ENCODE measurements at places on chromosomes 12 and 14. TPM values are rescaled to one million over a fixed set of nuclear protein-coding genes. Genes with fewer than 3 reads are reported as not detected.
A peak's percentile ranks its signal among the peaks of the same experiment; 100 is the strongest.

DNA sequence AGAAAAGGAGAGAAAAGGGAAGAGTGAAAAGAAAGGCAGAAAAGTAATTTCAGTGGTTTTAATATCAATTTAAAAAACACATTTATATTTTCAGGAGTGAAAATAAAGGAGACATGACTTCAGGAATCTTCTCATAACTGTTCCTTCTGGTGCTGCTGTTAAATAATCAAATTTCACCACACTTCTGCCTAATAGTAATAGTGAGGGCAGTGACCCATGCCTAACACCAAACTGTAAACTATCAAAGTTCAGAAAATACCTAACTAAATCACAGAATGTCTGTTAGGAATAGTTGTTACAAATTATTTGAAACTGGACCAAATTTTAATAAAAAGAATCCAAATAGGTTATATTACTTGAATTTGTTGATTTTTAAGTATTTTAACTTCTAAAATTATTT is 169.4 kb downstream of the RPL10L start:
- no peak overlapping the region for H3K4me3 ChIP-seq
- H3K27ac ChIP-seq, result no peak overlapping the region
- no peaks in the 10 kb centered on the region for H3K36me3 ChIP-seq
- no peaks in the 10 kb centered on the region for H3K4me1 ChIP-seq
- no peak for DNase-seq

- H3K36me3 ChIP-seq, result no peaks in the 10 kb centered on the region
- no peak overlapping the region for H3K27ac ChIP-seq
- no peaks in the 10 kb centered on the region for H3K27me3 ChIP-seq
Observed at GRCh38 chr12:101839324-101840283, 8.8 kb upstream of the GNPTAB start.

- no peaks in the 10 kb centered on the region for H3K4me1 ChIP-seq
- H3K4me3 ChIP-seq, result no peak overlapping the region
- H3K36me3 ChIP-seq, result peaks cover 44% of the 10 kb centered on the region
- no peaks in the 10 kb centered on the region for H3K27me3 ChIP-seq
- H3K27ac ChIP-seq, result no peak overlapping the region
Observed at GRCh38 chr12:104339663-104340062, 36.1 kb downstream of the EID3 start.

GRCh38 chr14:58820032-58820431 is 182.3 kb downstream of the DACT1 start:
- H3K4me3 ChIP-seq, result no peak overlapping the region
- no peaks in the 10 kb centered on the region for H3K36me3 ChIP-seq
- H3K4me1 ChIP-seq, result no peaks in the 10 kb centered on the region
- no peak for DNase-seq
- H3K27me3 ChIP-seq, result no peaks in the 10 kb centered on the region
- H3K27ac ChIP-seq, result no peak overlapping the region

- no peak for DNase-seq
- H3K27me3 ChIP-seq, result no peaks in the 10 kb centered on the region
- peaks cover 15% of the 10 kb centered on the region for H3K4me1 ChIP-seq
- H3K27ac ChIP-seq, result peak overlapping the region; percentile 74
- peak overlapping the region; percentile 6 for H3K4me3 ChIP-seq
Observed at GRCh38 chr12:46430340-46430948, 57.9 kb upstream of the SLC38A2 start.

GRCh38 chr14:77319422-77319821 is 1.3 kb downstream of the POMT2 start:
- H3K27ac ChIP-seq, result no peak overlapping the region
- H3K36me3 ChIP-seq, result no peaks in the 10 kb centered on the region
- no peak for DNase-seq
- H3K27me3 ChIP-seq, result no peaks in the 10 kb centered on the region

GRCh38 chr12:103903993-103904392 is 26.2 kb upstream of the HSP90B1 start:
- peaks cover 59% of the 10 kb centered on the region for H3K4me1 ChIP-seq
- no peak for DNase-seq
- H3K36me3 ChIP-seq, result no peaks in the 10 kb centered on the region
- no peak overlapping the region for H3K27ac ChIP-seq
- H3K4me3 ChIP-seq, result no peak overlapping the region
- H3K27me3 ChIP-seq, result no peaks in the 10 kb centered on the region

DNA sequence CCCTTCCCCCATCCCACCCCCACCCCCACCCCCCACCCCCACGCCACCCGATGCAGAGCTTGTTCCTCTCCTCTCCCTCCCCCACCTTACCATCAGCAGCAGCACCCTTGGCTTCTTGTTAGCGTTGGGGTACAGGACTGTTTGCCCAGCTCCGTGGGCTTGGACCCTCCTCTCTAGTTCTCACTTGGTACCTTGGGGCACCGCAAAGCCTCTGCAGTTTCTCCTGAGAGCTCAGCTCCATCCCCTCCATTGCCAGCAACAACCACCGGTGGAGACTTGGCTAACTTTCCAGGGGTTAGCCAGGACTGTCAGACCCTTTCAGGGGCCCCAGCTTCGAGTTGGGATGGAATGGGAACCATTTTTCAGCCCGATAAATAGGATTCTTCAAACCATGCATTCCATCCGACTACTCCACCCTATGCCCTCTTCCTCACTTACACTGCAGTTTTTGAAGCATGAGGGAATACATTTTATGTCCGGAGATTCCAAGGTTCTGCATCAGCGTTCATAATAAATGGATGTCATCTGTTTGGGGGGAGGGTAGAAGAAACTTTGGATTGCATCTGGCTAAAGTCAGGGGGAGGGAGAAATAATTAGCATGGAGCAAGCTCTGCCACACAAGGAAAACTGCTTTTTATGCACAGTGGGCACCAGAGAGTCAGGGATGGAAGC is 1.1 kb downstream of the SCN8A start:
- peak overlapping the region; percentile 27 for H3K4me3 ChIP-seq
- peaks cover 50% of the 10 kb centered on the region for H3K27me3 ChIP-seq
- no peak overlapping the region for H3K27ac ChIP-seq
- H3K36me3 ChIP-seq, result no peaks in the 10 kb centered on the region

DNA sequence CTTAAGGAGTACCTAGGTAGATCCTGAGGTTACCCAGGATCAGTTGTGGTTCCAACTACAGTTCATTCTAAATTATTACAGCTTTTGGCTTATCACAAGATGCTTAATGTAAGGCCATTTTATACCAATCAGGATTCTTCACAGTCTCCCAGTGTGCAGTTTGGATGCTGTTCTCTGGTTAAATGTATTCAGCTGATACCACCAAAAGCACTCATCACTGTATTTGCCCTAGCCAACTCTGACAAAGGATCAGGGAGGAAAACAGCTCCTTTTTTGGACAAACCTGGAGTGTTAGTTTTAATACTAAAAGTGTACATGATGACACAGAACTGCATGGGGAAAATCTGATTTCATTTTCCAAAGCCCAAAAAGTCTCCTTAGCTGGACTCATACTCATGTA is 19.5 kb downstream of the DMAC2L start:
- peaks cover 11% of the 10 kb centered on the region for H3K4me1 ChIP-seq
- no peaks in the 10 kb centered on the region for H3K27me3 ChIP-seq
- H3K36me3 ChIP-seq, result no peaks in the 10 kb centered on the region
- DNase-seq, result no peak
- H3K27ac ChIP-seq, result no peak overlapping the region
- H3K4me3 ChIP-seq, result no peak overlapping the region

DNA sequence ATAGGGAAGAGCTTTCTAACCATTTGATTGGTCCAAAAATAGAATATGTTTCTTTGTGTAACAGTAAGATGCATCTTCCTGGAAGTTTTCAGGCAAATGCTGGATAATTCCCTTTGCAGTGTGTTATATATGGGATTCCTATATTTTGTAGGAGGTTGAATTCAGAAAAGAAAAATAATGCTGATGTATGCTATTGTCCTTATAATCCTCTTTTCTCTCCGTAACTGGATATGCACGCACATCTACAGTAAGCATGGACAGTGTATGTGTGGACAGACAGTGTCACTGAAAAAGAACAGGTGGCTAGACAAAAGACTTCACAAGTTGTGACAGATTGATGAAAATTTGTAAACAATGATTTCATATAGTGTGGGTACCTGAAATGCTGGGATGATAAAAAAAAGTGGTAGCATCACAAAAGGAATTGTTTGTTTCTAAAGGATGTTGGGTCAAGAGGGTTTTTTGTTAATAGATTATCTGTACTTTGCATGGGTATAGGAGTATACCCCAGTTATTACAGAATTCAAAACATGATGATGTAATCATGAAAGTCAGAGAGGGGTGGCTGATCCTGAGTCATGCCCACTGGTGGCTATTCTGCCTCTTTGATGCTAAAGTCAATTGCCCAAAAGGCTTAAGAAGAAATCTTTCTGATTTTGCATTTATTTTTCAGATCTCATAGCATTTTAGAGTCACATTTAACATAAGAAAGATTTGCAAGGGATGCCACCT is 160.7 kb upstream of the TMTC1 start:
- no peaks in the 10 kb centered on the region for H3K27me3 ChIP-seq
- no peak for DNase-seq
- no peak overlapping the region for H3K4me3 ChIP-seq
- no peak overlapping the region for H3K27ac ChIP-seq
- H3K36me3 ChIP-seq, result no peaks in the 10 kb centered on the region
- H3K4me1 ChIP-seq, result no peaks in the 10 kb centered on the region

GRCh38 chr12:38875586-38876228 is 29.7 kb downstream of the CPNE8 start:
- no peaks in the 10 kb centered on the region for H3K27me3 ChIP-seq
- H3K36me3 ChIP-seq, result peaks cover 8% of the 10 kb centered on the region
- no peaks in the 10 kb centered on the region for H3K4me1 ChIP-seq
- no peak overlapping the region for H3K27ac ChIP-seq
- no peak for DNase-seq

DNA sequence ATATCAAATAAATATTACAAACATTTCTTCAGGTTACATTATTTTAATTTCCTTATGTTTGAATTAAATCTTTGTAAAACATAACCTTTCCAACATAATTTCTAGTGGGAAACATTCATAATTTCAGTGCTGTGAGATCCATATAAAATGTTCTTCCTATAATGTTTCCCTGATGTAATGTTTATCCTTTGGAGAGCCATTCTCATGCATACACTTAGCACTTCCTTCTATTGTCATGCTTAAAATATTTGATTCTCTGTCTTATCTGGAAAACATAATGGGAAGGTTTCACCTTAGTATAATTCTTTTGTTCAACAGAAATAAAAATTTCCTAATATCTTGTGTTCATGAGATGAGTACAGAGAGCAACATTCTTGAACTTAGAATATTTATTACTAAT is 472.5 kb downstream of the ADAMTS20 start:
- no peak for DNase-seq
- no peaks in the 10 kb centered on the region for H3K27me3 ChIP-seq
- H3K36me3 ChIP-seq, result no peaks in the 10 kb centered on the region
- H3K27ac ChIP-seq, result no peak overlapping the region
- H3K4me3 ChIP-seq, result no peak overlapping the region

- H3K27ac ChIP-seq, result no peak overlapping the region
- H3K4me1 ChIP-seq, result peaks cover 12% of the 10 kb centered on the region
- no peak for DNase-seq
- H3K36me3 ChIP-seq, result no peaks in the 10 kb centered on the region
- H3K27me3 ChIP-seq, result no peaks in the 10 kb centered on the region
Observed at GRCh38 chr14:65910108-65910786, 497.7 kb downstream of the FUT8 start.

- H3K4me3 ChIP-seq, result no peak overlapping the region
- H3K36me3 ChIP-seq, result no peaks in the 10 kb centered on the region
- no peak overlapping the region for H3K27ac ChIP-seq
- peaks cover 3% of the 10 kb centered on the region for H3K27me3 ChIP-seq
- DNase-seq, result no peak
Observed at GRCh38 chr12:110104188-110105094, 19.7 kb upstream of the IFT81 start.

GRCh38 chr14:56598519-56598918 is 18.9 kb downstream of the TMEM260 start:
- H3K36me3 ChIP-seq, result peaks cover 16% of the 10 kb centered on the region
- DNase-seq, result no peak
- H3K4me3 ChIP-seq, result no peak overlapping the region

DNA sequence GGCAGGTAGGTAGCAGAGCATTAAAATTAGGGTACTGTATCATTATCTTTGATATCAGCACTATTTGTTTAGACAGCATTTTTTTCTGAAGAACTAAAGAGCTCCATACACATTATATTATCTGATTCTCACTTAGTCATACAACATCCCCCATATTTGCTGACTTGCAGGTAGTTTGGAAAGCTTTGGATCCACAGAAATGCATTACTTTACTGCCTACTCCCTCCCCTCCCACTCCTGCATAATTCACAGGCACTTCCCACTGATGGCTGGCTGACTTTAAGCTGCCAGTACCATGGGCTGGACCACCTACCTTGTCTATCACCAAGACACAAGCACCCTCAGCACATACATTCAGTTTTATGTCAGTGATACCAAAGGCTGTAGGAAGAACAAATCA is 110.4 kb downstream of the SLC8A3 start:
- no peaks in the 10 kb centered on the region for H3K4me1 ChIP-seq
- H3K27me3 ChIP-seq, result peaks cover 16% of the 10 kb centered on the region
- no peak overlapping the region for H3K27ac ChIP-seq
- DNase-seq, result no peak

Gene TMEM121
- 10.2 TPM for total RNA-seq

Gene GLIPR1
- total RNA-seq, result 5.8 TPM

Gene PLA2G1B
- not detected for total RNA-seq

Gene PPTC7
- 37.0 TPM for total RNA-seq

Gene MTRFR
- total RNA-seq, result 28.4 TPM

Gene OVCH1
- total RNA-seq, result not detected

Gene MYO1H
- not detected for total RNA-seq

Gene CLEC2A
- not detected for total RNA-seq

Data from activated CD4-positive, alpha-beta memory T cell treated with anti-CD3 and anti-CD28 coated beads for 36 hours (primary cell).